Cardiac muscle cell (in vitro differentiated cells and primary cell): ENCODE measurements at places on chromosomes 2 and 18.

- H3K4me1 ChIP-seq = peaks cover 8% of the 10 kb centered on the region
- no peak overlapping the region for H3K4me3 ChIP-seq
- no peaks in the 10 kb centered on the region for H3K27me3 ChIP-seq
- DNase-seq = no peak
- no peak overlapping the region for H3K27ac ChIP-seq
These were observed 171.2 kb downstream of the CMPK2 start for GRCh38 chr2:6694555-6694954.

DNA sequence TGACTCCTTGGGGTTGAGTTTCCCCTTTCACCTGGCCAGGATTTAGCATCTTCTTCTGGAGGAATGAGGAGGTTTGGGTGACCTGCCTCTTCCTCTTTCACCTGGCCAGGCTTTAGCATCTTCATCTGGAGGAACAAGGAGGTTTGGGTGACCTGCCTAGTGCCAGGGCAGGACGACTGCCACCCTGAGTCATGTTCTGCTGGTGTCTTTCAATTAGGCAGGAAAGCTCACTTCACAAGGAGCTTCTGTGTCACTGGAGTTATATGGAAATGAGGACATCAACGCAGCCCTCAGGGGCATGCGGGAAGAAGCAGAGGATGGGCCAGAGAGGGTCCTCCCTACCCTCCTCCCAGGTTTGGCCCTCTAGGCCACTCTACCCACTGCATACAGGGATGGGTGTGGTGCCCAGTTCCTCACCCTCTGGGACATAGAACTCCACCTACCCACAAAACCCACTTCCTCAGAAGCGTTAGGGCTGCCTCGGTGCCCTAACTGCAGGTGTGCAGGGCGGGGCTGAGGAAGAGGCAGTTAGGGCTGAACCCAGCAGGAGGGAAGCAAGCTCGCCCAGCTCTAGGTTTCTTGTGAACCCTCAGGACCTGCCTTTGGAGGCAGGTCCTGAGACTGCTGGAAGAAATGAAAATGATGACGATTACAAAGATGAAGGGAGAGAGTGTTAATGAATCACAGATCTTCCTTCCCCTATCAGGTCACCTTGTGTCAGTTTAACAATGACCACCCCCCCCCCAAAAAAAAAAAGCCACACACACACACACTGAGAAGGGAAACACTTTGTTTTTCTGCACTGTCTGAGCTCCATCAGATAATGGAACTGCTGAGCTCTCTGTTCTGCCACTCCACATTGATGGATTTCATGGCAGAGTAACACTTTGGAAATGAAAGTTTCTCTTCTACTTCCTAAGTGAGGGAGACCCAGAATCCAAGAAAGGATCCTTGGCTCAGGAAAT, 71.0 kb downstream of the ARL4C start:
- H3K4me3 ChIP-seq = no peak overlapping the region
- no peaks in the 10 kb centered on the region for H3K27me3 ChIP-seq
- DNase-seq = no peak
- H3K4me1 ChIP-seq = peaks cover 17% of the 10 kb centered on the region

DNA sequence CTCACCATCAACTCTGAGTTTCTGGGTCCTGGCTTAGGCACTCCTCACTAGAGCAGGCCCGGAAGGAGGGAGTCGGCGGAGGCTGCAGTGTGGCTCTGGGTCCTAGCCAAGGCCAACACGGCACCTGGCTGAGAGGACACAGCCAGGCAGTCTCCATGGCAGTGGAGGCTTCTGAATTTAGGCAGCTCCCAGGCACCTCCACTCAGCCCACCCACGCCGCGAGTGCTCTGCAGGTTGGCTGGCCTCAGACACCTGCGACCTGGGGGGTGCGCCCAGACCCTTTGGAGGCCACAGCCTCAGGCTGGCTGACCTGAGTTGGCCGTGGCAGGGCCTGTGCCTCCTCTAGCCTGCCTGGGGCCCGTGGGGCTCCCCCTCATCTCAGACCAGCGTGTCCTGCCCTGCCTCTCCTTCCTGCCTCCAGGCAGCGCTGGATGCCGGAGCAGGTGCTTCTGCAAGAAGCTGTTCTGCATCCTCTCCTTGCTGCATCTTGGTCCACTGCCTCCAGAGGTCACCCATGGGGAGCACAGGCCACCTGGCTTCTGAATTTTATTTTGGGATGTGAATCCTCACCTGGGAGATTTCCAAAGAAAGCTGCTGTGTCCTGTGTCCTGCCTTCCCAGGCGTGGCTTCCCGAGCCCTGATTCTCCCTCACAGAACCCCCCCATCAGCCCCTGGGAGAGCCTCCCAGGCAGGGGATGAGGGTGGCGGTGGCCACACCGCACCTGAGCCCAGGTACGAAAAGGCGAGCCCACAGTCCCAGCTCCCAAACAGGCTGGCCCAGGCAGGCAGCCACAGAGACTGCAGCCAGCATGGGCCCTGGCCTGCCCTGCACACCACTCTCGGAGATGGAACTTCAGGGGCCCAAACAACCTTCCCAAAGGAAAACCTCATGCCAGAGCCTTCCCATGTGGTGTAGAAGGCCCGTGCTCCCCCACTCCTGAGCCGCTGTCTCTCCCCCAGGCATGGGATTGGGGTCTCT, 23.4 kb downstream of the AQP12A start:
- no peaks in the 10 kb centered on the region for H3K27me3 ChIP-seq
- no peaks in the 10 kb centered on the region for H3K4me1 ChIP-seq
- no peak for DNase-seq
- no peak overlapping the region for H3K4me3 ChIP-seq
- no peak overlapping the region for H3K27ac ChIP-seq
- H3K36me3 ChIP-seq = no peaks in the 10 kb centered on the region

GRCh38 chr2:128868686-128869551, 550.3 kb upstream of the HS6ST1 start:
- no peaks in the 10 kb centered on the region for H3K27me3 ChIP-seq
- H3K4me1 ChIP-seq = peaks cover 21% of the 10 kb centered on the region
- no peaks in the 10 kb centered on the region for H3K36me3 ChIP-seq
- DNase-seq = no peak

- no peaks in the 10 kb centered on the region for H3K4me1 ChIP-seq
- no peak overlapping the region for H3K4me3 ChIP-seq
- H3K27ac ChIP-seq = no peak overlapping the region
- no peaks in the 10 kb centered on the region for H3K36me3 ChIP-seq
- peaks cover 26% of the 10 kb centered on the region for H3K27me3 ChIP-seq
These were observed 68.6 kb downstream of the STEAP3 start for GRCh38 chr2:119292226-119292625.

GRCh38 chr2:47043891-47044239, 111.2 kb downstream of the STPG4 start:
- no peak for DNase-seq
- H3K27ac ChIP-seq = no peak overlapping the region
- no peaks in the 10 kb centered on the region for H3K27me3 ChIP-seq
- H3K4me1 ChIP-seq = peaks cover 6% of the 10 kb centered on the region
